ENCODE measurements at places on chromosomes 16 and 17.

- no peak for DNase-seq
These were observed 36.8 kb downstream of the ASPA start for GRCh38 chr17:3512505-3513171.

DNA sequence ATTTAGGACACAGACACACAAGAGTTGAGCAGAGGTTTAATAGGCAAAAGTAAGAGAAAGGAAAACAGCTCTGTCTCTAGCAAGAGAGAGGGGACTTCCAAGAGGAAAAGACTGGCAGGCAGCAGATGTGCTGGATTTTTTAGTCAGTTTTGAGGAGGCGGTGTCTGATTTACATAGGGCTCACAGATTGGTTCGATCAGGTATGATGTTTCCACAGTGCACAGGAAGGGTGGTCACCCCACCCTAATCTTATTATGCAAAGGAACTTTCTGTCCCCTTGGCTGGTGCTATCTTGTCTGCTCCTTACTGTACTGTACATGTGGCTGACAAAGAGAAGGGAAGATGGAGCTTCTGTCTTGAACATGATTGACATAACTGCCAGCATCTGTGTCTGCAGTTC is 25.3 kb downstream of the BFAR start:
- no peak for DNase-seq

DNA sequence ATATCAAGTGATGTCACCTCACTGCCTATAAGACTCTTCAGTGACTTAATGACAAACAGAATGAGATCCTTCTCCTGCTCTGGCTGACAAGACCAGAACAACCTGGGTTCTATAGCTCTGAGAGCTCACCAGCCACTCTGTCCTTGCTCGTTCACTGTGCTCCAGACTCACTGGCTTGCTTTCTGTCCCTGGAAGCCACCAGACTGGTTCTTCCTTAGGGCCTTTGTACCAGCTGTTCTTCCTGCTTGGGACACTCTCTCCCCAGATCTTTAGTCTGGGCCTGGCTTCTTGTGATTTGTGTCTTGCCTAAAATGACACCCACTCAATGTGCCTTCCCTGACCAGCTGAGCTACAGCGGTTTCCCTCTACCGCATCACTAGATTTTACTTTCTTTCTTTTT is 76.1 kb downstream of the FTO start:
- DNase-seq: no peak

DNA sequence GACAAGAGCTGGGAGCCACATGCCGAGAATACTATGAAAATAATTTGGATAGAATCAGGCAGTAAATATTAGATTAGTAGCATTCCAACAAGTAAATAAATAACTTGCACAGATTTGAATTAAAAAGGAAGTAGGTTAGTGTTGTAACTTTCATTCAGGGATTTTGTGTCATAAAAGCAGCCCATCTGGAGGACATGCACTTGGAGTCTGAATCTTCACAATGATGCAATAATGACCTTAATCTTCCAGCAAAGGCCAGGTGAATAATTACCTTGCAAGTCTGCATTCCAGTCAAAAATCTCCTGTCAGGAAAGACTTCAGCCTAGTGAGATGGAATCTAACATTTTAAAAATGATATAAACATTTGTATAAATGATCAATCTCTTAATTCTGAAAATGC is 518.1 kb downstream of the KCNJ2 start:
- no peak for DNase-seq

- DNase-seq: no peak
These were observed 1144.4 kb upstream of the GOT2 start for GRCh38 chr16:59878479-59878878.

DNA sequence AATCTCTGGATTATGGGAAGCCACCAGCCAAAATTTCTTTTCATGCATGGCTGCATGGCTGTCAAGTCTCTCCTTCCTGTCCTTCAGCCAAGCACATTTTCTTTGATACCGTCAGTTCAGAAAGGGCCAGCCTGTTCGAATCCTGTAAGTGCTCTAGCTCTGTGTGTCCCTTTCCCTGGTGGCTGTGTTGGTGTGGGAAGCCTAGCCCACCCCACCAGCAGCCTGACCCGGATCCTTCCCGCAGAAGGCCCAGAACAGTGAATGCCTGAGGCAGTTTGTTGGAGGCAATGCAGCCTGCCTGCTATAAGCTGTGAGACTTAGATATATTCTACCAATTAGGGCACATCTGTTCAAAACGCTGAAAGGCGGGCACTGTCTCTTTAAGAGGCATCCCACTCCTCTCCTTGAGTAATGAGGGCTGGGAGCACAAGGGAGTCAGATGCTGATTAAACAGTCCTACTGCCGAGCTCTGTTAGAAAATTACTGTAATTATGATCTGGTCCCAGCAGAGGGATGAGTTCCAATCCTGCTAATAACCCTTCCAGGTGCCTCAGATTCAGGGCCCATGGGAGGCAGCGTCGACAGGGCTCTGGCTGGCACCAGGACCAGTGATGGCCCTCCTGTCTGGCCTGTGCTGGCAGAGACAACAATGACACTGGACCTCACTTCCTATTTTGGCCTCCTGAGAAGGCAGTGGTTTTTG is 18.4 kb downstream of the SNX11 start:
- no peak for DNase-seq

DNA sequence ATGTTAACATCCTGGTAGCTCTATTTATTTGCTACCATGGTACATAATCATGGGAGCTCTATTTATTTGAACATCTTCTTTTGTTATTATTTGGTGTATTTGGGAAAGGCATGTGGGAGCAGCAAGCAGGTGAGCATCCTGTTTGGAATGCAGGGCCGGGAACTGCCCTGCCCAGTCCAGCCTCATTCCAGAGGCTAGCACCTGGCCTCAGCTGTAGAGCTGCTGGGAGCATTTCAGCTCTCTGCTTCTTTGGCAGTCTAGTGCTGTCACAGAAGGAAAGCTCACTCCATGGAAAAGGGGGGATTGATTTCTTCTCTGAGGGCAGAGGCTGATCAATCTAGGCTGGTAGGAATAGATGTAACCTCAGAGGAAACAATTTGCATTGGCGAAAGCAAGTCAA is 112.5 kb downstream of the WWOX start:
- no peak for DNase-seq
